HuH-7.5 (cell line): ENCODE measurements at places on chromosomes 7 and 10.

- no peak for DNase-seq
Observed at GRCh38 chr10:72832701-72833100, 60.8 kb upstream of the OIT3 start.

- peak; percentile 53 for DNase-seq
Observed at GRCh38 chr7:39406467-39406866, 159.7 kb upstream of the YAE1 start.

- DNase-seq, result no peak
Observed at GRCh38 chr10:97163181-97163580, 22.6 kb downstream of the SLIT1 start.

- DNase-seq, result no peak
Observed at GRCh38 chr10:48678041-48678440, 6.6 kb upstream of the WDFY4 start.

GRCh38 chr7:27802999-27803398, 63.0 kb downstream of the TAX1BP1 start:
- DNase-seq, result no peak

DNA sequence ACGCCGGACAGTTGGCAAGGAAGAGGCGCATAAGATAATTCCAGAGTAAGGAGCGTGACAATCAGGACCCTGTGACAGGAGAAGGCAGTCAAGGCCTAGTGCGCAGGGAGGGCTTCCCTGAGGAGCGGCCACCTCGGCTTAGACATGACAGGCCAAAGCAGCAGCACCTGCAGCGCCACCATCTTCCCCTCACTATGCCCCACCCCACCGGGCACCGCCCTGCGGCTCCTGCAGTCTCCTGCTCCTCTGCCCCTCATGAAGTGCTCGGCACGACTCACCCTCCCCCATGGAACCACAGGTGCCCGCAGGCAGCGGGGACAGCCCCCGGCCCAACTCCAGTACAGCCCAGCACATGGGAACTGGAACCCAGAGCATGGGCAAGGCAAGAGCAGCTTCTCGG, 11.8 kb downstream of the MAD1L1 start:
- no peak for DNase-seq

DNA sequence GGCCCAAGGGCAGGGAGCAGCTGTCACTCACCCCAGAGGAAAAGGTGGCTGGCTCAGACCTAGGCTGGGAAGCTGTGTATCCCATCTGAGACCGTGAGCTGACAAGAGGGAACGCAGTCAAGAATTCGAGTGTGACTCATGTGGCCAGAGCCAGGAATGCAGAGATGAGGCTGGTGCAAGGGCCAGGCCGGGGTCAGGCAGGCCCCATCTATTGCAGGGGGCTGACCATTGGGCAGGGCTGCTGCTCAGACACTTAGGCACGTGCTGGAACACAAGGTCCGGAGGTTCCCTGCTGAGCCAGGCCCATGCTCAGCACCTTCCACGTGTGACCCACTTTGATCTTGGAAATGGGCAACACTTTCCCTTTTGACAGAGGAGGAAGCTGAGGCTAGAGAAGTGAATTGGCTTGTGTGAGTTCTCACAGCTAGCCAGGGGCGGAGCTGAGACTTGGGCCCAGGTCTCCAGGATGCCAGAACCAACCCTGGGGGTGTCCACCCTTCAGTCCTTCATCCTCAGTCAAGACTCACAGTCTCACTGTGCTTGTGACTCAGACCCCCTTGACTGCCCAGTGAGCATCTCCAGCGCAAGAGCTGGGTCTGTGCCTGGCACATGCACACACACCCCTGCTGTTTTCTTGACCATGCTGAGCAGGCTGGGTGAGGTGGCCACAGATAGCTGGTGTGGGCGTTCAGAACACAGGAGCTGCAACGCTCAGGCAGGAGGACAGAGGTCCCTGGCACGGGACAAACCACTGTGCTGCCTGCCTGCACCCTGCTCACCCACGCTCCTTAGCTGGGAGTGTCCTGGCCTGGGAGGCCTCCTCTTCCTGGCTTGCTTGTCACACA, 47.6 kb upstream of the PPIF start:
- DNase-seq, result no peak

DNA sequence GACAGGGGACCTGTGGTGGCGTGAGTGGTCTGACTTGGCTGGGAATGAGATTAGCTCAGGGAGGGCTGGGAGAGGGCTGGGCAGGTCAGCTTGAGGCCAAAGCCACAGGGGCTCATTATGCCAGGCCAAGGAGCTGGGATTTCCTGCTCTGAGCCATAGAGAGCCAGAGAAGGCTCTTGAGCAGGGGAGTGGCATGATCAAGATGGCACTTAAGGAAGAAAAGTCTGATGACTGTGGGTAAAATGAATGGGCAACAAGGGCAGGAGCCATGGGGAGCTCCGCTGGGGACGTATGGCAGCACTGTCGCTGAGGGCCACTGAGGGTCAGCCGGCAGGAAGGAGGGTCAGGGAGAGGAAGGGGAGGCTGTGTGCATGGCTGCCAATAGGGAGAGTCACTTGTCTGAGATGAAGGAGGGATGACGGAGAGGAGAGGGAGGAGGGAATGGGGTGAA, 5.8 kb downstream of the ANTXRL start:
- no peak for DNase-seq

- no peak for DNase-seq
Observed at GRCh38 chr7:20165146-20165510, 52.1 kb downstream of the MACC1 start.

- DNase-seq, result no peak
Observed at GRCh38 chr10:43128958-43129706, 9.1 kb upstream of the CSGALNACT2 start.

- peak; percentile 31 for DNase-seq
Observed at GRCh38 chr7:16492513-16493062, 27.1 kb upstream of the SOSTDC1 start.
